ENCODE measurements at places on chromosomes 3 and 15.

DNA sequence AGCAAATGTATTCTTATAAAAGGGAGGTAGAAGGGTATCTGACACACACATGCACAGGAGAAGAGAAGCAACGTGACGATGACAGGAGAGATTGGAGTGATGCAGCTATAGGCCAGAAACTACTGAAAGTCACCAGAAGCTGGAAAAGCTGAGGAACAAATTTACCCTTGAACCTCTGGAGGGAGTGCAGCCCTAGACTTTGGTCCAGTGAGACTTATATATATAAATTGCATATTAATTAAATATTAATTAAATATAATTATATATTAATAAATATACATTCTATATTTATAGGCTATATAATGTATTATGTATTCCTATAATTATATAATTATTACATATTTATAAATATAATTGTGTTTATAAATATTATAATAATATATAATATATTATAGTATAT is 96.5 kb upstream of the LMCD1 start:
- no peak for DNase-seq

GRCh38 chr15:84982301-84982920 is 755 bp downstream of the PDE8A start:
- no peak for DNase-seq

- DNase-seq, result no peak
Measured at GRCh38 chr3:61343543-61343942, 92.3 kb upstream of the FHIT start.

DNA sequence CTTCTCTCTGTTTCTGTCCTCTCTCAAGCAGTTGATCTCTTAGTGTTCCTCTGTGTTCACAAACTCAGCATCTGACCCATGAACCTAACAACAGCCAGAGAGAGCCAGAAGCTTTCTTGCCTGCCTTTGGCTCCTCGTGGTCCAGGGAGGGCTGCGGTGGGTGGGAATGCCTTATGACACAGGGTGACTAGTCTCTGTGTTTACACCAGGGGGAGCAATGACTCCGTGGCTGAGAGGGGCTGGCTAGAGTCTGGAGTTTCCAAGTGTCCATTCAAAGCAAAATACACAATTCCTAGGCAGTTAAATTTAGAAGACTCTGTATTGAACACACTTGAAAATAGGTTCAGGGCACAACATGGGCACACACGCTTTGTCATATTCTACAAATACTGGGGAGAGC is 370.0 kb upstream of the FRG2C start:
- no peak for DNase-seq

DNA sequence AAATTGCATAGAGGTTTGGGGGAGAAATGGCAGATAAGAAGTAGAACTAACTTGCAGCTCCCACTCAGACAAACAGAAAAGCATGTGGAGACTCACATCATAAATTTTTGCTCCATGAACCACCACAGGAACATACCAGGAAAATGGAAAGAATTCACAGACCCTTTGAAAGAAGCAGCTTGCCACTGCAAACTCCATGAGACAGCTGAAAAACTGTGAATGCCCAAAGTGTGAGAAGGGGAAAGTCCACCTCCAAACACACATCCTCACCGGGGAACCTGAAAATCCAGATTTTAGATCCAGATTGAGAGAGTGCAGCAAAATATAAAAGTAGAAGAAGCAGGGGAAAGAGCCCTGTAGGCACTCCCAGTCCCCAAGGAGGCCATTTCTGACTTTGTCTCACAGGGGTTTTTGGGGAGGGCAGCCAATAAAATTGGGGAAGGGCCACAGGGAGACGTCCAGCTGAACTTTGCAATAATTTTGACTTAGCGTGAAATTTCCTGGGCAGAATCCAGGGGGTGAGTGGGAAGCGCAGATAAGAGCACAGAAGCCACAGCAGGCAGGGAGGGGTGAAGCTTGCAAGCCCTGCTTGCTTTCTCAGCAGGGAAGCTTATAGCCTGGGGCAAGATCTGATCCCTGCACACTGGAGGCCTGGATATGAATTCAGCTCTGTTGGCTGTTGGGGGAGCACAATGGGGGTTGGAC is 183.4 kb upstream of the UBE2E2 start:
- no peak for DNase-seq

DNA sequence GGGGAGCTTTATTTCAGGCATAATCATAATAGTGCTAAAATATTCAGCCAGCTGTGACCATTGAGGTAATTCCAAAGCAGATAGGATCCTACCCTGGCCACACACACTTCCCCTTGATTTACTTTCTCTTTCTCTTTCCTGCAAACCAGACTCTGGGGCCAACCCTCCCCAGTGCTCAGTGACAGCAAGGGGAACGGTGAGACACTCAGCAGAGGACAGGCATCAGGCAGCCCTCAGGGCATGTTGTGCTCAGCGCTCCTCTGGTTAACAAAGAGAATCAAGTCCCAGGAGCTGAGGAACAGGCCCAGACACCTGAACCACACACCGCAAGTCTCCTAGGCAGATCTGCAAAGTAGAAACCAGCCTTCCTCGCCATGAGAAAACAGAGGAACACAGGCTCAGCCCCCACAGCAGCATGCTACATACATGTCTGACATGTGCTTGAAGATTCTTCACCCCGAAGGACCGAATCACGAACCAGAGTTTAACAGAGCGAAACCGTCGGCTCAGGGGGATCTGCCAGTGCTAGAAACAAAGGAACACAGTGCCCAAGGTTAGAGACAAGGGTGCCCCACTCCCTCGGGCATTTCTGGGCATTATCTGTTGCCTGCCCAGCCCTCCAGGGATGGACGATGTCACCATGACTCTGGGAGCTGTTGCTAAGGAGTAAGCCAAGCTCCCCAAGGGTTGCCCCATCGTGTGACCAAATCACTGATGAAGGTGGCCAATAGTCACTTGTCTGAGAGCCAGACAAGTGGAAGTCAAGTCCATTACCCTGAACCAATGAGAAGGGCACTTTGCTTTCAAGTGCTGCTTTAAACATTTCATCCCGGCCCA is 17.5 kb downstream of the HDC start:
- DNase-seq, result no peak

DNA sequence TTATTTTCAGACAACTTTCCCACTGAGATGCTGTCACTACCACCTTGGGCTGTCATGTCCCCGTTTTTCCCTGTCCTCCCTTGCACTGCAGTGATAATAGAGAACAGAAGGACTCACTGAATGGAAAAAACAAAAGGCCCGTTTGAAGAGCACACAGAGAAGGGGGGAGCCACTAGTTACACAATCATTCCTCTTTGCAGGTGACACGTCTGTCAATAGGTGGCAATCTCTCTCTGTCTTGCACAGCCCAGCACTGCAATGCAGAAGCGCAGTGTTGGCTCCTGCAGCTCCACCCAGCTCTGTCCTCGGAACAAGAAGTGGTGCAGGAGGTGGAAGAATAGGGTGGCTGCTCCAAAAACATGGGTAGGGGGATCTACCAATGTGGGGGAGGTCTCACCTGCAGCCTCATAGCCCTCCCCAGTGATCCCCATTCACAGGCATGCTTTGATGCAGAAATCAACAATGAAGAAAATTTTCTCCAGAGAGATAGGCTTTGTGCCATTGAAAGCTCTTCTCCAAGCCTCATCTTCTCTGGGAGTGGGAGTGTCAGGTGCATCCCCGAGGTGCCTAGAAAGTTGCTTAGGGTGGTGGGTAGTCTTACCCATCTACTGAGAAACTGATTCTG is 31.8 kb downstream of the FSTL1 start:
- DNase-seq, result no peak

GRCh38 chr3:187212705-187213104 is 15.4 kb downstream of the RTP1 start:
- DNase-seq, result no peak

- no peak for DNase-seq
Measured at GRCh38 chr3:153956613-153957012, 164.6 kb upstream of the ARHGEF26 start.

GRCh38 chr15:40957581-40958051 is 4.3 kb downstream of the CHAC1 start:
- no peak for DNase-seq

DNA sequence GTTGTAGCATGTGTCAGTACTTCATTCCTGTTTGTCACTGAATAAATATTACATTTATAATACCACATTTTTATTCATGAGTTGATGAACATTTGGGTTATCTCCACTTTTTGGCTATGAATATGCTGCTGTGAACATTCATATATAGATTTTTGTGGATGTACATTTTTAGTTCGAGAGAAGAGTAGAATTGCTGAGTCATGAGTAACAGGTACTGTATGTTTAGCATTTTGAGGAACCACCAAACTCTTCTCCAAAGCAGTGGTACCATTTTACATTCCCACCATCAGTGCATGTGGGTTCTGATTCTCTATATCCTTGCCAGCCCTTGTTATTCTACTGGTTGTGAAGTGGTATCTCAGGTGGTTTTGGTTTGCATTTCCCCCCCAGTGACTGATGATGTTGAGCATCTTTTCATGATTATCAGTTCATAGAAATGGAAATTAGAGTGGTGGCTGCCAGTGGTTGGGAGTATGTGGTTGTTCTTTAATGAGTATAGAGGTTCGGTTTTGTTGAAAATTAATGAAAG is 59.6 kb downstream of the CCDC66 start:
- no peak for DNase-seq

DNA sequence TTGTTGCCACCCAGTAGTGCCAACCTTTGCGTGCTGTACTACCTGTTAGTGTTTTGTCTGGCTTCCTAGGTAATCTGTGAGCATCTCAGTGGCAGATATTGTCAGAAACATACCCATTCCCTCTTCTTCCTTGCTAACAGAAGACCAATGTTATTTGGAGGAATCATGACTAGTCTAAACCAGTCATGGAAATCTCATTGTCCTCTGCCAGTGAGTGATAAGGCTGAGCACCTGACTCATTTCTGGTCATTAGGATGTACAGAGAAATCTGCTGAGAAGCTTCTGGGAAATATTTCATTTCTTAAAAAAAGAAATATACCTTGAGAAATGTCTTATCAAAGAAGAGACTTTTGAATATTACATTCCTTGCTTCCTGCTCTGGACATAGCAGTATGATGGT is 70.1 kb upstream of the CDV3 start:
- DNase-seq, result no peak

Measured in AG09319 (cell line).